ENCODE measurements at places on chromosomes 6 and 20. TPM values are rescaled to one million over a fixed set of nuclear protein-coding genes. Genes with fewer than 3 reads are reported as not detected.

DNA sequence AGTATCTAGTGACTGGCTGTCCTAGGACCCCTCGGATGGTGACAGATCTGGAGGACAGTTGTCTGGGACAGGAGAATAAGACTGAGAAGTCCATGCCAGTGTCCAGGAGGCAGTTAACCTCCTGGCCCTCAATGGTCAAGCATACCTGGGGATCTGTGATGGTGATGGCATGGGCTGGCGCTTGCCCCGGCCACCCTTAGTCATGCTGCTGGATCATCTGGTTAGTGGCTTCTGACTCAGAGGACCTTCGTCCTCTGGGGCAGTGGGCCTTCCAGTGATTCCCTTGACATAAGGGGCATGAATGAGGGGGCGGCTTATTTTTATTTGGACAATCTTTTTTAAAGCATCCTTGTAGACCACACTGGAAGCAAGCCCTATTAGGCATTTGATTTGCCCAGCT is 24.0 kb upstream of the SF3B5 start:
- DNase-seq = no peak
- no peak overlapping the region for H3K27ac ChIP-seq
- H3K4me1 ChIP-seq = no peaks in the 10 kb centered on the region

FIG4 gene
- total RNA-seq = 15.7 TPM

DNA sequence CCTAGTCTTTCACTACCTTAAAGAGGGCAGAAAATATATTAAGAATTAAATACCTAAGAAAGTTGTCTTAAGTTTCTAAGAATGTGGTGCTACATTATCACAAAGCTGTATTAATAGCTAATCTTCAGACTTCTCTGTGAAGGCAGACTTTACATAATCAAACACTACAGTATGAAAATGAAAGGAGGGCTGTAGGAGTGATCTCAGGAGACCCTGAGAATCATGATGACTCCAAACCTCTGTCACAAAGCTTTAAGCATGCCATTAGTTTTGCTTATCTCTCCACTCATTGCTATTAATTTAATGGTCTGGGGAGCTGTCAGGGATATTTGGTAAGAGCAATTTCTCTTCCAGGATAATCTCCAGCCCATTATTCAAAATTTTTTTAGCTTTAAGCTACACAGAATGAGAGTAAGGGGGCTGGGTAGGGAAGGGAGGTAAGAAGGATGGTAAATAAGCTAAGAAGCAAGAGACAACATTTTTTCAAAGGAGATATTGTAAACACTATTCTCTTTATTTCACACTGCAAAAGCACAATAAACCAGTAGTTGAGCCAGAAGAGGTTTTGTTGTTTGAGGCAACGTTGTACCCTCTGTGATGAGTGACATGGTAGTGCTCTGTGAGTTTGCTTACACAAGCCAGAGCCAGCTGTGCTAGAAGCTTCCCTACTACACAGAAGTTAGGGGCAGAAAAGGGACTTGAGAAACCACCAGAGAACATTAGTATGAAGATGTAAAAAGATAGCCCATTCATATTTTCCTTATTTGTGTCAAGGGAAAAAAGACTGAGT is 258.8 kb downstream of the GMDS start:
- no peaks in the 10 kb centered on the region for H3K27me3 ChIP-seq
- no peak overlapping the region for H3K4me3 ChIP-seq
- H3K4me1 ChIP-seq = no peaks in the 10 kb centered on the region
- DNase-seq = no peak
- H3K27ac ChIP-seq = no peak overlapping the region
- H3K36me3 ChIP-seq = no peaks in the 10 kb centered on the region

PTGIS gene
- 0.25 TPM for total RNA-seq

THBD gene
- total RNA-seq = 0.39 TPM

DNA sequence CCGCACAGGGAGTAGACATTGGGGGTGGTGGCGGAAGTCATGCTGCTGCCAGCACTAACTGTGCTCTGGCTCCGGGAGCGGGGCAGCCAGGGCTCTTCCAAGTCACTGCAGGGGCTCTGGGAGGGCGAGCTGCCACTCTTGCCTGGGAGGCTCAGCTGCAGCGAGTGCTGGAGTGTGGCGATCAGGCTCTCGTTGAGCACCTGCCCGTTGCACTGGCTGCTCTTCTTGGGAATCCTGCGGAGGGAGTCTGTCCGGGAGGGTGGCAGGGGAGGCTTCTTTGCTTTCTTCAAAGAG is 28.0 kb downstream of the HEBP2 start:
- no peaks in the 10 kb centered on the region for H3K27me3 ChIP-seq
- no peak overlapping the region for H3K4me3 ChIP-seq
- no peak for DNase-seq
- no peak overlapping the region for H3K27ac ChIP-seq

Data from HCT116 (cell line).